ENCODE measurements at places on chromosomes 7 and 10. TPM values are rescaled to one million over a fixed set of nuclear protein-coding genes. Genes with fewer than 3 reads are reported as not detected.

NXPH1 gene
- total RNA-seq: not detected

- DNase-seq: no peak
- H3K27me3 ChIP-seq: peaks cover 45% of the 10 kb centered on the region
- H3K36me3 ChIP-seq: peaks cover 4% of the 10 kb centered on the region
- H3K4me1 ChIP-seq: peaks cover 6% of the 10 kb centered on the region
These were observed 1.5 kb downstream of the NRG3 start for GRCh38 chr10:81876253-81877077.

DNA sequence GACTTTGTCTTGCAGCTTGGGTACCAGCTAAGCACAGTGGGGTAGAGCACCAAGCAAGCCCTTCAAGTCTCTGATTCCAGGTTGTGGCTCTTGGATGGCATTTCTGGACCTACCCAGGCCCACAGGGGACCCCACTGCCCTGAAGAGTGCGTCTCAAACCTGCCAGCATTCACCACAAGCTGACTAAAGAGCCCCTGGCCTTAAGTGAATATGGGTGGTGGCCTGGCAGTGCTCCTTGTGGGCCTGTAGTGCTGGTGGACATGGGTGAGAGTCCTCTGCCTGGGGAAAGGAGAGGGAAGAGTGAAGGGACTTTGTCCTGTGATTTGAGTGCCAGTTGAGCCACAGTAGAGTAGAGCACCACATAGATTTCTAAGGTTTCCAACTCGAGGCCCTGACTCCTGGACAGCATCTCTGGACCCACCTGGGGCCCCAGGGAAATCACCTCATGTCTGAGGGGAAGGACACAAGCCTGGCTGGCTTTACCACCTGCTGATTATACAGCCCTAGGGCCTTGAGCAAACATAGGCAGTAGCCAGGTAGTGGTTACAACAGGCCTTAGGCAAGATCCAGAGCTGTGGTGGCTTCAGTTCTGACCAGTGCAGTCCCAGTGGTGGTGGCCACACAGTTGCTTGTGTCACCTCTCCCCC is 23.7 kb downstream of the GSDME start:
- H3K4me3 ChIP-seq: no peak overlapping the region
- H3K36me3 ChIP-seq: peaks cover 2% of the 10 kb centered on the region
- H3K4me1 ChIP-seq: peaks cover 6% of the 10 kb centered on the region
- peak; percentile 34 for DNase-seq

DNA sequence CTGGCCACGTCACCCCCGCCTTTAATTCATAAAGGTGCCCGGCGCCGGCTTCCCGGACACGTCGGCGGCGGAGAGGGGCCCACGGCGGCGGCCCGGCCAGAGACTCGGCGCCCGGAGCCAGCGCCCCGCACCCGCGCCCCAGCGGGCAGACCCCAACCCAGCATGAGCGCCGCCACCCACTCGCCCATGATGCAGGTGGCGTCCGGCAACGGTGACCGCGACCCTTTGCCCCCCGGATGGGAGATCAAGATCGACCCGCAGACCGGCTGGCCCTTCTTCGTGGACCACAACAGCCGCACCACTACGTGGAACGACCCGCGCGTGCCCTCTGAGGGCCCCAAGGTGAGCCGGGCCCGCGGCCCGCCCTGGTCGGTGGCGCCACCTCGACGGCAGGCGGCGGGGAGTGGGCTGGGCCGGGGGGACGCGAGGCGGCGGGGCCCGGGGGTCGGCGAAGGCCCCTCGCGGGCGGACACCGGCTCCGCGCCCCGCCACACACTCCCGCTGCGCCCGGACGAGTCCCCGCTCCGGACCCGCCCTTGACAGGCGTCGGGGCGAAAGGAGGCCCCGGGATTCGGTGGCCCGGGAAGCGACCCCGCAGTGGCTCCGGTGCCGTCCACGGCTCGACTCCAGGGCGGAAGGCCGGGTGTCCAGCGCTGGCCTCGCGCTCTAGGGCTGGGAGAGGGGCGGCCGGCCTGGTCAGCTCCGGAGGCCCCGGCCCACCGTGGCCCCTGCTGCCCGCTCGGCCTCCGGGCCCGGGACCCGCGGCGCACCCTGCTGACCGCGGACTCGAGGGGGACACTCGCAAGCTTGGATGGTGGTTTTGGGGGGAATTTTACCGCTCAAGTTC is 557 bp downstream of the BAG3 start:
- DNase-seq: peak; percentile 59
- peaks cover 6% of the 10 kb centered on the region for H3K27me3 ChIP-seq
- H3K27ac ChIP-seq: peak overlapping the region; percentile 91
- peaks cover 48% of the 10 kb centered on the region for H3K4me1 ChIP-seq

DNA sequence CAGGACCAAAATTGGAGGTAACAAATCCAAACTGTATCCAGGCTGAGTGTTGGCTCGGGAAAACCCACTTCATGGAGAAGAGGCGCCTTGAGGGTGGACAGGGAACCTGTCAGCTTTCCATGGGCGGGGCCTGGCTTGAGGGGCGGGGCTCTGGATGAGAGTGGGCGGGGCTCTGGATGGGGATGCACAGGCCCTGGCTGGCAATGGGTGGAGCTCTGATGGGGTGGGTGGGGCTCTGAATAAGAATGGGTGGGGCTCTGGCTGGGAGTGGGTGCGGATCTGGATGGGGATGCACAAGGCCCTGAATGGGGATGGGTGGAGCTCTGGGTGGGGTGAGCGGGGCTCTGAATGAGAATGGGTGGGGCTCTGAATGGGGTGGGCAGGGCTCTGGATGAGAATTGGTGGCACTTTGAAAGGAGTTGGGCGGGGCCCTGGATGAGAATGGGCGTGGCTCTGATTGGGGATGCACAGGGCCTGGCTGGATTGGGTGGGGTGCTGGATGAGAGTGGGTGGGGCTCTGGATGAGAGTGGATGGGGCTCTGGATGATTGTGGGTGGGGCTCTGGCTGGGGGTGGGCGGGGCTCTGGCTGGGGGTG is 96.6 kb upstream of the NPTX2 start:
- H3K4me1 ChIP-seq: no peaks in the 10 kb centered on the region
- H3K27ac ChIP-seq: no peak overlapping the region
- no peaks in the 10 kb centered on the region for H3K36me3 ChIP-seq
- no peaks in the 10 kb centered on the region for H3K27me3 ChIP-seq
- no peak overlapping the region for H3K4me3 ChIP-seq
- no peak for DNase-seq

ENTPD7 gene
- 4.3 TPM for total RNA-seq

DNA sequence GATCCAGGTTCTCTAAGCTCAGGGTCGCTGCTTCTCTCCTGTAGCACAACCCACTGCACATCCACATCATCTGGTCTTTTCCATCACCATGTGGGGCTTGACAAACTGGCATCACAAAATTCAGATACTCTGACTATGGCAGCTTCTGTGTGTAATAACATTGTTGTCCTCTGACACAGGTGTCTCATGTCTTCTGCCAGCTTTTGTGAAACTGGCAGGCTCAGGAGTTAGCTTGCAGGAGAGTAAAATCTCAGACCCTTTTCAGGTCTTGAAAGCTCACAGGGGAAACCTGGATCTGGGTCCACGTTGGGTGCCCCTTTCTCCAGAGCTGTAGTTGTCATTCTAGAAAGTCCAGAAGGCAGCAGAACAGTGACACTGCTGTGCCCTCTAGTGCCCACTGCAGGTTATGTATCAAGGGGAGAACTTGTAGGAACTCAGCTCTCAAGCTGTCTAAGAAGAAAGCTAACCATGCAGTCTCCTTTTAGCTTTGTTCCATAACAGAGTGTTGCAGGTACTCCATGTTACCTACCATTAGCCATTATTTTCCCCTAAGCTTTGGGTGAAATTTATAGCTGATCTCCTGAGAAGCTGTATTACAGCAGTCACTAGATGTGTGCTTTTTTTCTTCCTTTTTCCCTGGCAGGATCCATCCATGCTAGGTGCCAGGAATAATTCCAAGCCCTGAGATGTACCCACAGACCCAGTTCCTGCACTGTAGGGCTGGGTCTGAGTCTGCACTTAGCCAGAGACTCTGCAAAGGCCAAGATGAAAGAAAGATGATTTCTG is 102.7 kb downstream of the ZNF248 start:
- H3K4me3 ChIP-seq: no peak overlapping the region
- no peaks in the 10 kb centered on the region for H3K4me1 ChIP-seq
- no peaks in the 10 kb centered on the region for H3K27me3 ChIP-seq
- no peak for DNase-seq
- H3K27ac ChIP-seq: no peak overlapping the region
- no peaks in the 10 kb centered on the region for H3K36me3 ChIP-seq

DNA sequence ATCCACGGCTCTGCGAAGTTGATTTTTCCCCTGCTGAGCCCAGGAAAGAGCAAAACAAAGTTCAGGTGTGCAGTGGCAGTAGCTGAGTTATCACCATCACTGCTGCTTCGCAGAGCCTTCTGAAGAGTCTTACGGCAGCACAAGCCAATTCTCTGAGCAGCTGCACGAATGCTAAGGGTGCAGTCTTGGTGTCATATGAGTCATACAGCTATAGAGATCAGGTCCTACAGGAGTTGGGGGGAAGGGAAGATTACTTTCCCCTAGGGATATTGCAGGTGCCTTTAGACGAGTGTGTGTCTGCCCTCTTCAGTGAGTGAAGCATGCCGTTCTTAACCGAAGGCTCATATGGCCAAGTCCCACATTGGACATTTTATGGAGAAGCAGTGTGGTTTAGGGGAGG is 227.8 kb downstream of the CELF2 start:
- H3K27me3 ChIP-seq: no peaks in the 10 kb centered on the region
- peaks cover 36% of the 10 kb centered on the region for H3K36me3 ChIP-seq
- H3K4me1 ChIP-seq: peaks cover 36% of the 10 kb centered on the region
- H3K27ac ChIP-seq: no peak overlapping the region
- H3K4me3 ChIP-seq: no peak overlapping the region

EXOC6 gene
- 11.9 TPM for total RNA-seq

DNA sequence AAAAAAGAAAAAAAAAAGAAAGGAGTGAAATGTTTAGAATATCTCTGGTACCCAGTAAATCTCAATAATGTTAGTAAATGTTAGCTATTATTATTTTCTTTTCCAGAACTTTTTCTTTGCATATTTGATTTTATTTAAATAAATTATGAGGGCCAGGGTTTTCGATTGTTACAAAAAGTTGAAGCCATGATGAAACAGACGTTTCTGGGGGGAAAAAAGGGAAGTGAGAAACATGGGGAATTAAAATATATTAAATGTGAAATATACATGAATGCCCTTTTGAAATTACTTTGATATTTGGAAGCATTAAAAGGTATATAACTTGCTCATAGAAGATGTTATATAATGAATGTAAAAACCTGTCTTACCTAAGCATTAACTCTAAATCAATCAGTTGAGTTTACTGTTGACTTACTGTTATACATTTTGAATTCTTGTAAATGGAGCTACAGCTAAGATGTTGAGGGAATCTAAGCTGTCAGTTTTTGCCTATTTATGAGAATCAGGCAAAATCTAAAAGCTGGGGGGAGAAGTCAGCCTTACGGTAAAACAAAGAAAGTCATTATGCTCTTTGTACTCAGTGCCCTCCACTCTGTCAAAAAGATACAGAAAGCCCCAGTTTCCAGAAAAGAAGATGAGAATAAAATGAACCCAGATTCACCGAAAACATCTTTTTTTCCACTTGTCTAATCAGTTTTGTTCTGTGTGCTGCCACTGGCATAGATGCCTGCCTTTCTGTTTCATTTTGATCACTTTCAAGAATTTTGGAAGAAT is 30.0 kb upstream of the KDM7A start:
- no peaks in the 10 kb centered on the region for H3K27me3 ChIP-seq
- peaks cover 17% of the 10 kb centered on the region for H3K36me3 ChIP-seq
- H3K27ac ChIP-seq: peak overlapping the region; percentile 34
- H3K4me3 ChIP-seq: no peak overlapping the region
- H3K4me1 ChIP-seq: peaks cover 41% of the 10 kb centered on the region

DNA sequence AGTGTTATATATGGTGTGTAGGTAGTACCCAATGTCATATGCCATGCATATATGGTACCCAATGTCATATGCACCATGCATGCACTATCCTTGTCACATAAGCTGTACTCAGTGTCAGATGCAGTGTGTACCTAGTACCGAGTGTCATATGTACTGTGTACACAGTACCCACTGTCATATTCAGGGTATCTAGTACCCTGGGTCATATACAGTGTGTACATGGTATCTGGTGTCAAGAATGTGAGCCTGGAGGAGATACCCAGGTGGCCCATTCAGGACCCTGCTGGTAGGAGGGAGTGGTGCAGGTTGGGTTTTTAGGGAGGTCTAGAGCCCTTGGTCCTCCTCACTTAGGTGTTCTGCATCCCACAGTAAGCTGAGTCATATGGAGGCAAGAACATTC is 1.8 kb downstream of the ZMYND11 start:
- H3K27me3 ChIP-seq: no peaks in the 10 kb centered on the region
- peak; percentile 73 for DNase-seq
- no peak overlapping the region for H3K27ac ChIP-seq
- H3K4me1 ChIP-seq: peaks cover 33% of the 10 kb centered on the region
- no peaks in the 10 kb centered on the region for H3K36me3 ChIP-seq
- H3K4me3 ChIP-seq: peak overlapping the region; percentile 90

DNA sequence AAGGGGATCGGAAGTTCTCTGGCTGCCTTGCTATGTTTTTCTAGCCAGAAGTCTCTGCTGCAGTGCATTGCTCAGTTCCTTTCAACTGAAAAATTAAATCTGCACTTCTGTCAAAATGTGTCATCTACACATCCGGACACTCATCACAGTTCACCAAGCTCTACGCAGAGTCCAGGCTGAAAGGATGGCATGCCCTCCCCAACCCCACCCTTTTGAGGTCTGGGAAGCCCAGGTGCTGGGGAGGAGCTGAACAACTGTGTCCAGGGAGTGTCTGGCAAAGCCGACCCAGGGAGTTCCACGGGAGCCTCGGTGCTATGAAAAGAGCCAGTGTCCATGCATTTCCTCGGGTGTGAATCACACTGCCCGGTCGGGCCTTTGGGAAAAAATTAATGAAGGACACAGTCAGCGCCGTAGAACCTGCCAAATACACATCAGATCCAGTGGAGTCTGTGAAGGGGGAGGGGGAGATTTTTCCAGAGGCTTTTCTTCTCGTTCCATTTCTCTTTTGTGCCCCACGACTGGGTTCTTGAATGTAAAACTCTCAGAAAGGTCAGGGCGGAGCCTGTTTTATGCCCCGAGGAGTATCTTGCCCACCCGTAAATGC is 757 bp upstream of the PALS2 start:
- peak; percentile 64 for DNase-seq
- H3K4me1 ChIP-seq: peaks cover 27% of the 10 kb centered on the region

CTTNBP2 gene
- total RNA-seq: not detected

DNA sequence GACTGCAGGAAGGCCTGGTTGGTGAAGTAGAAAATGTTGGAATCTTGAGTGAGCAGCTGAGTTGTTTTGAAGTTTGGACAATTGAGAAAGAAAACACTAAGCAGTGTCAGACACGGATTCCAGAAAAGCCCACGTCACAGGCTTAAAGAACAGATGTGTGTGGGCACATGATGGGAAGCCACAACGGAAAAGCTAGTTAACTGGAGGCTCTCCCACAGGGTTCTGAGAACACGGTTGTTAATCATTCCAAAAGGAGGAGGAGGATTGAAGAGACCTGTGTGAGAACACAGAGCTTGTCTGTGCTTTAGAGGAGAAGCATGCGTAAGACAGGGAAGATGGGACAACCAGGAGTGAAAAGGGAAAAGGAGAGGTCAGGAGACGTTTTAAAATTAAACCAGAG is 42.6 kb downstream of the SHH start:
- peaks cover 33% of the 10 kb centered on the region for H3K36me3 ChIP-seq
- peaks cover 21% of the 10 kb centered on the region for H3K4me1 ChIP-seq
- no peak overlapping the region for H3K27ac ChIP-seq
- H3K27me3 ChIP-seq: no peaks in the 10 kb centered on the region
- H3K4me3 ChIP-seq: no peak overlapping the region

GRCh38 chr7:51352174-51353100 is 35.8 kb upstream of the COBL start:
- H3K27me3 ChIP-seq: no peaks in the 10 kb centered on the region
- no peak overlapping the region for H3K4me3 ChIP-seq
- no peak for DNase-seq
- no peak overlapping the region for H3K27ac ChIP-seq
- no peaks in the 10 kb centered on the region for H3K36me3 ChIP-seq

DKK1 gene
- not detected for total RNA-seq
